Heart left ventricle (tissue), 16 donors: ENCODE measurements at places on chromosomes 5 and 9. TPM values are rescaled to one million over a fixed set of nuclear protein-coding genes. Genes with fewer than 3 reads are reported as not detected.

DNA sequence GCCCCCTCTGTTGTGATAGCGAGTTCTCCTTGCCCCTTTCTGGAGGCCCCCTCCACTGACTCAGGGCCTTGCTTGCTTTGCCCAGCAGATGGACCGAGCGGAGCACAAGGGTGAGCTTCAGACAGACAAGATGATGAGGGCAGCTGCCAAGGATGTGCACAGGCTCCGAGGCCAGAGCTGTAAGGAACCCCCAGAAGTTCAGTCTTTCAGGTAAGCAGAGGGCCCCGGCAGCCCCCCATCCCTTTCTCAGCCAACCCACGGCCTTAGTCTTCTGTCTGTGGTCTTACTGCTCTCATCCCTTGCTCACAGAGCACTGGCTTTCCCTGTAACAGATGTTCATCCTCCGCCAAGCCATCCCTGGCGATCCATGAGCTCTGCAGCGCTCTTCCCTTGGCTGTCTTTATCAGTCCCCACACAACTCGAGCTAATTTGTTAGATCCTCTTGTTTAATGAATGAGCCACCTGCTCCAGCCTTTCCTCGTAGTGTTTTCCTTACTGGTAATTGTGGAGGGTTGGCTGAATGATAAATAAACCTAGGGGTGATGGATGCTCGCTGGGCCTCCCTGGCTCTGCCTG is 18.4 kb upstream of the RARS1 start:
- no peaks in the 10 kb centered on the region for H3K4me1 ChIP-seq
- H3K27ac ChIP-seq, result no peak overlapping the region
- no peak overlapping the region for H3K4me3 ChIP-seq
- DNase-seq, result no peak

DNA sequence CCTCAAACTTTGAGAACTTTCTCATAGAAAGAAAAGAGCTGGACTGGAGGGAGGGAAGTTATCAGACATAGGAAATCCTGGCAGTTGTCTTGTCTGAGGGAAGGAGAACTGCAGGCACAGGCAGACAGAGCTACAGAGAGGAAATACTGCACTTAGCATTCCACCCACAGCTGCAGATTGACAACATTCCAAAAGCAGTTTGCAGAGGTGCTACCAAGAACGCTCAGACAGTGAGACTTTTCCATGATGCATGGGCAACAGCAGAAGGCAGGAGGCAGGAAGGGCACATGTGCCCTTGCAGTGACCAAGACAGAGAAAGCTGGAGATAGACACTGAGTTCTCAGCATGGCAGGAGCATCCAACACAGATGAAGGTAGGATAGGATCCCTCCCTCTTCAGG is 327.5 kb upstream of the ZNF462 start:
- no peak for DNase-seq
- H3K27me3 ChIP-seq, result no peaks in the 10 kb centered on the region
- no peak overlapping the region for H3K27ac ChIP-seq
- no peaks in the 10 kb centered on the region for H3K36me3 ChIP-seq

GRCh38 chr5:77213601-77214000 is 3.1 kb downstream of the PDE8B start:
- no peak for DNase-seq
- H3K27me3 ChIP-seq, result peaks cover 42% of the 10 kb centered on the region
- H3K4me3 ChIP-seq, result no peak overlapping the region
- H3K4me1 ChIP-seq, result peaks cover 11% of the 10 kb centered on the region
- H3K36me3 ChIP-seq, result no peaks in the 10 kb centered on the region
- H3K27ac ChIP-seq, result no peak overlapping the region

DNA sequence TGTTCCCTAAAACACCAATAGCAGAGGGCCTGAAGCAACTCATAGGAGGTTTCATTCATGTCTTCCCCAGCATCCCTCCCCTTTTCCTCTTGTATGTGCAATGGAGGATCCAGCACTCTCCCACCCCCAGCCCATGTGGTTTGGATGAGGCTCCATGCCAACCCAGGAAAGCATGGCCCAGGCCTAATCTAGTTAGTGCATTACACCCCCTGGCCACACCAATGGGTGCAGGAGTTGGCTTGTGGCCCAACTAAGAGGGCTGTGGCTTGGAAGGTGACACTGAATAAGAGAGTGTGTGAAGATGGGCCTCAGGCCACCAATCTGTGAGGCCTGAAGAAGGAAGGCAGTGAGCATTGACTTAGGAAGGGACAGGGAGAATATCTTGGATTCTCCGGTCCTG is 70.8 kb upstream of the SMIM23 start:
- DNase-seq, result no peak
- H3K27ac ChIP-seq, result no peak overlapping the region
- no peaks in the 10 kb centered on the region for H3K36me3 ChIP-seq
- no peaks in the 10 kb centered on the region for H3K4me1 ChIP-seq

GRCh38 chr9:111985315-111985714 is 88.7 kb downstream of the UGCG start:
- H3K27me3 ChIP-seq, result no peaks in the 10 kb centered on the region
- H3K4me3 ChIP-seq, result no peak overlapping the region
- no peaks in the 10 kb centered on the region for H3K4me1 ChIP-seq
- no peaks in the 10 kb centered on the region for H3K36me3 ChIP-seq
- DNase-seq, result no peak

GRCh38 chr9:129174724-129175514 is 3.1 kb downstream of the IER5L start:
- peak overlapping the region; percentile 99 for H3K27ac ChIP-seq
- DNase-seq, result peak; percentile 89
- no peaks in the 10 kb centered on the region for H3K27me3 ChIP-seq
- peak overlapping the region; percentile 99 for H3K4me3 ChIP-seq
- H3K4me1 ChIP-seq, result peaks cover 20% of the 10 kb centered on the region
- H3K36me3 ChIP-seq, result no peaks in the 10 kb centered on the region

- H3K4me3 ChIP-seq, result no peak overlapping the region
- no peak overlapping the region for H3K27ac ChIP-seq
- no peak for DNase-seq
- H3K4me1 ChIP-seq, result no peaks in the 10 kb centered on the region
- no peaks in the 10 kb centered on the region for H3K27me3 ChIP-seq
These were observed 597.9 kb downstream of the PTPRD start for GRCh38 chr9:10014889-10015288.

DNA sequence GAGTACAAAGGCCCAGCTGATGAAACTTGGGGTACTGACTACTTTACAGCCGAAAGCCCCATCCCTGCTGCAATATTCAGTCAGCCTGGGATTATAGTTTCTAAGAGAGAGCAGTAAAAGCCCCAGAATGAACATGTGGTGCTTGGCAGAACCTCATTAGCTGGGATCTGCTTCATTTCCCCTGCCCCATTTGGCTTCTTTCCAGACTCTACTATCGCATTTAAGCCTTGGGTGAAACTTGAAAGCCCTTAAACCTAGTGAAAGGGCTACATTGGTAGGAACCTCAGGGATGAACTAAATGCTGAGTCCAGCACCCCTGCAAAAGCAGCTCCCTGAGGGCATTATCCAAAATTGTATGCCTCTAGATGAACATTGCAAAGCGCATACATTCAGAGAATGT is 631.1 kb downstream of the ACTL7B start:
- no peaks in the 10 kb centered on the region for H3K27me3 ChIP-seq
- H3K36me3 ChIP-seq, result no peaks in the 10 kb centered on the region
- H3K27ac ChIP-seq, result no peak overlapping the region
- no peak overlapping the region for H3K4me3 ChIP-seq
- DNase-seq, result no peak
- no peaks in the 10 kb centered on the region for H3K4me1 ChIP-seq

- no peaks in the 10 kb centered on the region for H3K4me1 ChIP-seq
- H3K4me3 ChIP-seq, result no peak overlapping the region
- H3K27me3 ChIP-seq, result no peaks in the 10 kb centered on the region
These were observed 331.3 kb downstream of the ASTN2 start for GRCh38 chr9:117083559-117083958.

Gene ELOVL7
- 1.00 TPM for total RNA-seq

Gene SLC34A3
- not detected for total RNA-seq

Gene HRCT1
- 5.4 TPM for total RNA-seq

Gene SETX
- 25.5 TPM for total RNA-seq

Gene C9
- total RNA-seq, result not detected

Gene PCDHA11
- total RNA-seq, result not detected

Gene TMEM215
- total RNA-seq, result not detected
